ENCODE measurements at places on chromosomes 1 and 21.

- DNase-seq, result no peak
Measured at GRCh38 chr1:115136106-115136505, 46.8 kb upstream of the TSPAN2 start.

DNA sequence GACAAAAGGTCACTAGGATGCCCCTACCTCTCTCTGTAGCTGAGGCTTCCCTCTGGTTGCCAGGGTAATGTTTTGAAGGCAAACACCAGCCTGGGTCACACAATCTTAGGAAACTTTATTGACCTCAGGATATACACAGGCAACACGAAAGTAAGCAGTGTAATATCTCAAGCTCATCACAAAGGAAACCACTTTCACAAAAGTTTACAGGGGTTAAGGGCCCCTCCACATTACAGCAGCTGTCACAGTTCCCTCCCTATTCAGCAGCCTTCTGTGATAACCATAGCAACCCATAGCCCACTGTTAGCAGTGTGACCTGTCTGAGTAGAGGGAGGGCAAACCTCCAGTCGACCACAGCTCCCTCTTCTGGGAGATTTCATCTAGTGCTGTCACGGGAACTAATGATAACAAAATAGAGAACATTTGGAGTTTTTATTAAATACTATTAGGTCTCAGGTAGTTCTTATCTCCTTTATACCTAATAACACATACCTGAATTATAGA, 149.8 kb downstream of the PTPRC start:
- no peak for DNase-seq

DNA sequence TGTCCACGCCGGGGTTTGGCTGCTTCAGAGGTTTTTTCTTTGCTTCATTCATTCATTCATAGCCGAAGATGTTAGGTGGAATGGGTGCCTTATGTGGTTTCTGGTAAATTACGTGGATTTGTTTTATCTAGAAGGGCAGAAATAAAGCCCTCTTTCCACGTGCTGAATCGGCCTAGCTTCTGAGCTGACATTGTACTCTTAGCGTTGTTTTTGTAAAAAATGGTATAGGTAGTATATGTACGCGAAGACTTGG, 1.5 kb downstream of the GALNT2 start:
- no peak for DNase-seq

- DNase-seq, result no peak
Measured at GRCh38 chr1:160834945-160835565, 27.6 kb downstream of the CD244 start.

- DNase-seq, result peak; percentile 7
Measured at GRCh38 chr1:101520302-101520701, 283.5 kb downstream of the S1PR1 start.

DNA sequence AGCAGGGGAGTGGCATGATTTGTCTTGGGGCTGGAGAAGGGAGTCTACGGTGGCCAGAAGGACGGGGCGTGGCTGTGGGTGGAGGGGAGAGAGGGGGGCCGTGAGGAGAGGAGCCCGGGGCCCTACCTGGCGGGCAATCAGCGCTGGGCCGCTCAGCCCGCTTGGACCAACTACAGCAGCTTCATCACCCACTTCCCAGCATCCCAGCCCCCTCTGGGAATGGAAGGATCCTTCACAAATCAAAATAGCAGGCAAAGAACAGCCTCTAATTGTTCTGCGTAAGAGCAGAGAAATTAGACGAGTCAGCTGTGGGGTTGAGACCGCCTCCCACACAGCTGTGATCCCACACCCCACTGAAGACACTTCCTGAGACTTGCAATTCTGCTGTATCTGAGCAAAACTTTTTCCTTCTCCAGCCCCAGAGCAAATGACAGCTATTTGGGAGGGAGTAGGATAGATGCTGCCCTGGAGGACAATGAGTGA, 43.5 kb downstream of the OPRD1 start:
- no peak for DNase-seq

- DNase-seq, result no peak
Measured at GRCh38 chr1:156618853-156619581, at the start of gene HAPLN2. HAPLN2 (plus strand) TSS chr1:156619415; CDS start chr1:156623491, 4,076 bp downstream.

GRCh38 chr21:41656946-41657525, 109.8 kb downstream of the RIPK4 start:
- DNase-seq, result no peak

DNA sequence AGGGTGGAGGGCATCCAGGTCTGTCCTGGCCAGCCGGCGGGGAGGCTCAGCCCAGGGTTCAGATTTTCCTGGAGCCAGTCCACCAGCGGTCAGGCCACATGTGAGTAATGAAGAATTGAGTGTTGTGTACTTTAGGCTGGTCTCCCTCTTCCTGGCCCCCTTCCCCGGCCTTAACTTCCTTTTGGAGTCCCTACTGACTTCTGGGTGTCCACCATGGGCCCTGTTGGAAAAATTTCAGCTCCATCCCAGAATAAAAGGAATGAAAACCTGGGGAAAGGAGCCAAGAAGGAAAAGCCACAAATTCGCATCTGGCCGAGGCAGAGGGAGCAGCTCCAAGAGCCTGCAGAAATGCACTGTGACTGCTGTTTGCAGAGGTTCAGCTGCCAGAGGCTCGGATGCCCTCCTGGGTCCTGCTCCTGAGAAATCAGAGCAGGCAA, 35.5 kb upstream of the HHAT start:
- peak; percentile 87 for DNase-seq
